RCC 7860 (cell line): ENCODE measurements at places on chromosomes 6 and 20.

DNA sequence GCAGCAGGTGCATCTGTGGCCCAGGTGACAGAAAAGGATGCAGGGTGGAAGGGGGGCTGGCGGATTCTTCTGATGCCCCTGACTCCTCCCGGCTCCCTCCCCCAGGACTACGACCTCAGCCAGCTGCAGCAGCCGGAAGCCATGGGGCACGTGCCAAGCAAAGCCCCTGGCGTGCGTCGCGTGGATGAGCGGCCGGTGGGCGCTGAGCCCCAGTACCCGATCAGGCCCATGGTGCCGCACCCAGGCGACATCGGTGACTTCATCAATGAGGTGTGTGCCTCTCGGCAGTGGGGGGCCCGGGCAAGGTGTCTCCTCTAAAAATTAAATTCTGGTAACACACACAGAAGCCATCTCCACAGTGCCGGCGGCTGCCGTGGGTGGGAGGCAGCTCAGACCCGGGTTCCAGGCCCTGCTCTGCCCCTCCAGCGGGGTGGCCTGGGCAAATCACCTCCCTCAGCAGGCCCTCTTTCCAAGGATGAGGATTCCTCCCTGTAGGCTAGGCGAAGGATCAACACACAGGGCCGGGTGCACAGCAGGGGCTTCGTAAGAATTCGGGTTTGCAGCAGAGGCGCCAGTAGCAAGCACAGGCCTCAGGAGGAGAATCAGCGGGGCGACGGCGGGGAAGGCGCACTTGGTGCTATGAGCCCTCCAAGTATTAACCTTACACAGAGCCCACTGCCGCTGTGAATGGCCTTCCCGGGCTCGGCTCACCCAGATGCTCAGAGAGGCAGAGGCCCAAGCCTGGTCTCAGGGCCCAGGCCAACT lies 131.5 kb downstream of the TAF4 start:
- no peak for DNase-seq

DNA sequence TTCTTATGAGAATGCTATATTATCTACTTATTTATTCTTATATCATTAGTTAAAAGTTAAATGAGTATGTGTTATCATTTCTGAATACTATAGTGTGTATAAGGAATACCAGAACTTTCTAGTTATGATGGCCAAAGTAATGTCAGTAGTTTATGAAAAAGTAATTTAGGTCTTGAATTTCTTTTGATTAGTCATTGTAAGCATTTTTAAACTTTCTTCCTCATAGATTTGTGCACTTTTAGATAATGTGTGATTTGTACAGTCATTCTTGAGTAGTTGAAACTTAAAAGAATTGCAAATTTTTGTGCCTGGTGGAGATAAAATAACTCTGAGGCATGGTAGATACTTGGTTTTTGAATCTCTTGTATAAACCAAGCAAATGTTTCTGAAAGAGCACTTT lies 311.3 kb downstream of the CDKAL1 start:
- DNase-seq: no peak

- no peak for DNase-seq
Observed at GRCh38 chr6:7727946-7728854, 2.3 kb downstream of the BMP6 start.

GRCh38 chr6:157305670-157306653 lies 17.4 kb downstream of the TMEM242 start:
- no peak for DNase-seq

DNA sequence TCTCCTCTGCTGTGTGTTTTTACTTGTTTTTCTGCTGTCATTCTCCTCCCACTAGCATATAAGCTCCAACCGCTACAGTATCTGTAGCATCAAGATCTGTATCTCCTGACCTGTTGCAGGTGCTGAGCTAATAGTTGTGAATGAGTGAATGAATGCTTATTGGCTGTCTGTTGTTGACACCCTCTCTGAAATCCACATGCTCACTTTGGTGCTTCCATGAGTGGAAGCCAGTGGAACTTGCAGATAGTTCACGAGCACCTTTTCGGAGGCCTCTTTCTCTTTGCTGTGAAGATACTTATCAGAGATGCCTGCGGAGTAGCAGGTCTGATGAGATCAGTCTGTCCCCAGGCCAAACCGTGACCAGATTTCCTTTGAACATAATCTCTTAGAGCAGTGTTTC lies 117.3 kb downstream of the EYA2 start:
- no peak for DNase-seq

DNA sequence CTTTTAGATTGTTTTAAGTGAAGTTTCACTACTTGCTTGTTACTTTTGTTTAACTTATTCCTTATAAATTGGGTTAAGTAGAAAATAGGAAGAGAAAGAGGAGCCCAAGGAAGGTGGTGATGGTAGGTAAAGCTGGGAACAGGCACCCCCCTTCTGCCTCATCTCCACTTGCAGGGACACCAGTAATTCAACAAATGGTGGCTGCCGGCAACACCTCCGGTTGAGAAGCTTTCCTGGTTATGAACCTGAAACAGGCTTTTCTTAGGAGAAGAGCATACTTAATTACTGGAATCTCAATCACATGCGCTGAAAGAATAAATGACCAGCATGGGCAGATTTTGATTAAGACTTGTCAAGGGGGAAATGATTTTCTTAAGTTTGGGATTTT lies 158.9 kb upstream of the ZNF217 start:
- no peak for DNase-seq

DNA sequence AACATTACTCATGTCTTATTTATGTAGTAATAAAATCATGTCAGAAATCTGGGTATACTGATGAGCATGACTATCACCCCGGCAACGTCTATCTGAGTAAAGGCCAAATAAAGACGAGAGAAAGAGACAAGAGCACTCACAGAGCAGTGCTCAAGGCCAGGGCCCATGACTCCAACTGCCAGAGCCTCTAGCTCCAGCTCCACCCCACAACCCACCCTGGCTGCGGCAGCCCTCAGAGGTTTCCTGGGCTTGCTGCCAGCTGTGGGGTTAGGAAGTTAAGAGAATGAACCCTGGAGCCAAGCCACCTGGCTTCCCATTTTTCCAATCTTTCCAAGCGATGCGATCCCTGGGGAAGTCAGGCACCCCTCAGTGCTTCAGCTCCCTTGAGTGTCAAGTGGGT lies 92.0 kb upstream of the PAX1 start:
- DNase-seq: no peak

DNA sequence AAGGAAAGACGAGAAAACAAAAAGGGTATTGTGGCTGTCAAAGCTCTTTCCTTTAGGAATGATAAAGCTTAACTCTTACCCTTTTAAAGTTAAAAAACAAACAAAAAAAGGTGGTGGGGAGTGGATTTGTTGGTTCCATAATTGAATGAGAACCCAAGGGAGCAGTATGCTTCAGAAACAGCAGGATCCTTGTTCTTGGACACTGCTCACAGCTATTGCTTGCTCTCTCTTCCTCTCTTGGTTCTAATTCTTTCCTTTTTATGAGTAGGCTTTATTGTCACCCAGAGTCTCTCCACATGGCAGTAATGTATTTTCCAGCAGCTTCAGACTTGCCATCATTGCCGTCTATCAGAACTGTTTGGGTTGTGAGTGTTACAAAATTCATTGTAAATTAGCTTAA lies 18.7 kb upstream of the ATRN start:
- DNase-seq: no peak

- no peak for DNase-seq
Observed at GRCh38 chr6:132357120-132357519, 44.2 kb downstream of the MOXD1 start.

GRCh38 chr6:168102315-168102985 lies 23.4 kb upstream of the FRMD1 start:
- no peak for DNase-seq

GRCh38 chr6:112663698-112664097 lies 316.6 kb downstream of the RFPL4B start:
- no peak for DNase-seq

DNA sequence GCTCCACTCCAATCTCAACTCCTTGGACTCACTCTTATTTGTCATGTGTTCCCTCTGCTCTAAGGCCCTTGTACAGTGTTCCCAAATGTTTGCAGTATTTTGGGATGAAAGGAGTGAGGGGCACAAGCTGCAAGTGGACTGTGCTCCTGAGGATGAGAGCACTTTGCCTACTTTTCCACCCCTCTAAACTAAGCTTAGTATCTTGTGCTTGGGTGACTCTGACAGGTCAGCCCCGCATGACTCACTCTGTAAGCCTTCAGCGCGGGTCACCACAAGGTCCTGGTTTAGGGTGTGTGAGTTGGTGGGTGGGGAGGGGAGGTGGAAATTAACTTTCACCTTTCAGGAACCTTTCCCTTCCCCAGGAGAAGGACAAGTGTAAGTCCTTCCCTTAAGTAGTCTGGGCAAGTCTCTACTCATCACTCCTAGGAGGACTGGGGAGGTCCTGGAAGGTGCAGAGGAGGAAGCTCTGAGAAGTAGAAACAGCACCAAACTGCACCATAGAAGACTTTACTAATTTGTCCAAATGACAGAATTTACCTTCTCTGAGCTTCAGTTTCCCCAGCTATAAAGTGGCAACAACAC lies 68.8 kb upstream of the EPB41L1 start:
- DNase-seq: peak; percentile 91

DNA sequence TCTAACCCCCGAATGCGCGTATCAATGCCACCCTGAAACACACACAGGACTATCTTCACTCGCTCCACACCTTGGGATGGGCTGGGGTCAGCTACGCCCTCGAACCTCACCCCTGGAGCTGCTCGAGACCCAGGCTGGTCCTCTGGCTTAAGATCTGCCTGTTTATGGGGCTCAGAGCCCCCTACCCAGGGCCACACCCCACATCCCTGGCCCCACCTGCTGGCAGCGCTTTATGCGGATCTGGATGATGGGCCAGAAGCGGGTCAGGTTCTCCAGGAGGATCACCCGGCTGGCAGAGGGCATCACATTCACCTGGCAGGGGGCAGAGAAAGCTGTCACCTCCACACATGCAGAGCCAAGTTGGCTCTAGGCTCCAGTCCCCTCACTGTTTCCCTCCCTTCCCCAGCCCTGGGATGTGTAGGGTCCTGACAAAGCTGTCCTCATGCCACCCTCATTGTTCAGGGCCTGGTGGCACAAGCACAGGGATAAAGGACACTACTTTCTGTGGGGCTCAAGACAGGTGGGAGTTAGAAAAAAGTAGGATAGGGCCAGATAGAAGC lies 8.2 kb downstream of the CUL7 start:
- no peak for DNase-seq

DNA sequence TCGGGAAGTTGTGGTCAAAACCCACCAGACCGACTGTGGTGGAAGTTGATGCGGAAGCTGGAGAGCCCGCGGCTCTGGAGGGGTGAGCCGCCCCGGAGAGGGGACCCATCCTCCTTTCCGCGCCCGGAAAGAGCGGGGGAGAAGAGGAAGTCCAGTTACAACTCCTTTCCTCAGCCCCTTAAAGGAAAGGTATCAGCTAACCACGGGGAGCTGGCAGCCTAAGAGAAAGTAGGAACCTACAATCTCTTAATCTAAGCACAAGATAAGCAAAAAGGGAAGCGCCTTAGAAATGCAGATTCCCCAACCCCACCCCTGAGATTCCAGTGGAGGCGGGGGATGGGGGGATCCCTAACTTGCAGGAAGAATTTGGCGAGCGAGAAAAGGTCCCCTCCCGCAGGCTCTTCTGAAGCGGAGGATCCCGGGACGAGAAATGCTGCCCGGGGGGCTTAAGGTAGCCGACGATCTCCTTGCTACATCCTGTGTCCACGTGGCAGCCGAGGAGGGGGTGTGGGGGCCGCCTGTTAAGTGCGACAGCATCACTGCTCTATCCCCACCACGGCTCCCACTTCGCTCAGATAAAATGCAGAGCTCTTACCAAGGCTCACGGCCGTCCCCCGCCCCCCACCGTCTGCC lies 87.5 kb downstream of the ZFP64 start:
- no peak for DNase-seq

GRCh38 chr6:144546807-144547206 lies 261.7 kb downstream of the UTRN start:
- no peak for DNase-seq

DNA sequence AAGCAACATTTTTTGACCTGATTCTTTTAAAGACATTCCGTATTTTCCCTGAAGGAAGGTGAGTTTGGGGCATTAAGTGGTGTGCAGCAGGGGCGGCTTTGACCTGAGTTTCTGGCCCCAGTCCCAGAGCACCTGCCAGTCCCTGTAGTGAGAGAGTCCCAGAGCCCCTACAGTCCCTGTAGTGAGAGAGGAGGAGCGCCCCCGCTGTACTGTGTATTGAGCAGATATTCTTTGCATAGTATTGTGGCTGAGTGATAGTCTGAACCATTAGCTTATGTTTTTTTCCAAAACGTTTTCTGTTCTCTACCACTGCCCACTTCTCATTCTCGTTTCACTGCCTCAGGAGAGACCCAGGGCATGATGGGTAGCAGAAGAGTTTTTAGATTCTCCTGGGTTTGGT lies 17.2 kb upstream of the SH3BGRL2 start:
- DNase-seq: no peak

GRCh38 chr6:166907373-166907841 lies 48.9 kb downstream of the RNASET2 start:
- DNase-seq: no peak

- DNase-seq: peak; percentile 53
Observed at GRCh38 chr6:53300656-53301551, 47.8 kb downstream of the ELOVL5 start.

GRCh38 chr6:6912817-6913744 lies 194.7 kb upstream of the RREB1 start:
- DNase-seq: no peak

DNA sequence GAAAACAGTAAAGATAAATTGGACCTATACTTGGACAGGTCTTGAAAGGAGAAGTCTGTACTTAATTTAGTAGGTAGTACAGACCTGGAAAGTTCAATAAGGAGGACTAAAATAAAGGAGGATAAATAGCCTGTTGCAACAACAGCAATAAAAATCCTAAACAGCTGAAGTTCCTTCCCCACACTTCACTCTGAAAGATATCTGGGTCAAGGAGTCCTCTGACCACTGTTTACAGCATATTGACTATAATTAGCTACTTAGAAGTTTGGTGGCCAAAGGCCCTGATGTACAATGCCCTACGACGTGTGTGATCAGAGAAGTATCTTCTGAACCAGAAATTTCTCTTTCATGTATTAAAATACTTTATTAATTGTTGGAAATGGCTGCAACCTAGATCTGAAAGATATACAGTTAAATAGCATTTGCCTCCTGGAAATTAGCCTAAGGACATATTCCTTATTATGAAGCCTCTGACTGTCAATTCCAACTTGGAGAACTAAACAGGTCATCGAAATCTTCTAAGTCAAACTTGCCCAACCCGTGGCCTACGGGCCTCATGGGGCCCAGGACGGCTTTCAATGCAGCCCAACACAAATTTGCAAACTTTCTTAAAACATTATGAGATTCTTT lies 82.8 kb downstream of the KIF13A start:
- no peak for DNase-seq

DNA sequence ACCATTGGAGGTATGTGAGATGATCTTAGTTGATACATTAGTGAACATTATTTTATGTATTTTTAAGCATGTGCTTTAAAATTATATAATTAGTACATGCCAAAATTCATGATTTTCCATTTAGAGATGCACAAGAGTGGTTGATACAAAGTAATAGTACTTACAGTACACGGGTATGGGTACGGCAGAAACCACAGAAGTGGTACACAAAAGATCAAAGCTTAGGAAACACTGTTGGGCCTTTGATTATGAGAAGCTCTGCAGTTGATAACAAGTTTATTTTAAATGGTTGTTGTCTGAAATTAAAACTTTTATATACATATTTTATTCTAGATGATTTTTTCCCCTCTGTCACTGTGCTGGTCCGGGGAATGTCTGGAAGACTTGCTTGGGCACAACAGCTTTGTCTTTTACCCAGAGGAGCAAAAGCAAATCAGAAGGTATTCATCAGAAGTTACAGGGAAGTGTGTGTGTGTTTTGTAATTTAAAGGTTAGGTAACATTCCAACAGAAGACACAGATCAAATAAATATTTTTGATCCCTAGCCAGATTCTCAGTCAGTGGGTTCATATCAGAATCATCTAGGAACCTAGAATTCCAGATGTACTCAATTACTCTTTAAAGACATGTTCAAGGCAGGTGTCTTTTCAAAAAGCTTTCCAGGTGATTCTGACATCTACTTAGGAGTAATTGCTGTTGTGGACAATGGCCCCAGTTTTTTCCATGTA lies 32.5 kb upstream of the ADIG start:
- no peak for DNase-seq
